Upper lobe of left lung (tissue), 6 donors: ENCODE measurements at places on chromosomes 6 and 20.
A peak's percentile ranks its signal among the peaks of the same experiment; 100 is the strongest.

GRCh38 chr6:111724505-111724904 is 118.8 kb upstream of the TRAF3IP2 start:
- no peak for DNase-seq

GRCh38 chr6:43746613-43747102 is 23.4 kb upstream of the VEGFA start:
- no peak for DNase-seq

DNA sequence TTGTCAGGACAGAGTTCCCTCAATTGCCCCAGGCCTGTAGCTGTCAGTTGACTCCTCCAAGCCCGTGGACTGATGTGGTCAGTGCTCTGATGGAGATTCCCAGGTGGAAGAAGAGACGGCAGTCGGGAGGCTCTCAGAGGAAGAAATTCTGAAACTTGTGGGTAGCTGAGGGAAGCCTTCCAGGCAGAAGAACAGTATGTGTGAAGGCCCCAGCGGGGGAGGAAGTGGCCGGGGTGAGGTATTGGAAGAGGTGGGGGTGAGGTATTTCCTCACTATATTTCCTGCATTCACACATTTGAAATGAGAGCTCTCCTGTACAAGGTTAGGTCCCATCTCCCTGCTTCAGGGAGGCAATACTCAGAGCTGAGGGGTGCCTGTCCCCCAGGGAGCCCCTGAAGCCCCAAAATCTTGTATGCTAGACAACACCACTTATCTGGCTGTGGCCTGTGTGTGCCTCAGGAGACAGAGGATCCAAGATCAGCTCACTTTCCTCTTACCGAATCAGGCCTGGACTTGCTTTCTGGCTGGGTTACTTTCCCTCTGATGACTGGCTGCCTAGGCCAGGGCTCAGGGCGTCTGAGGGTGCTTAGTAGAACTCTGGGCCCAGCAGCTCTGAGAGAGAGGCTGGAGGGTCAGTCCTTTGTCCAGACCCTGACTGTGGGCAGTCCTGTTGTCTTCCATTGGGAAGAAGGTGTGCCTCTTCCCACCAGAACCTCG is 49.3 kb upstream of the MYL9 start:
- no peak for DNase-seq

DNA sequence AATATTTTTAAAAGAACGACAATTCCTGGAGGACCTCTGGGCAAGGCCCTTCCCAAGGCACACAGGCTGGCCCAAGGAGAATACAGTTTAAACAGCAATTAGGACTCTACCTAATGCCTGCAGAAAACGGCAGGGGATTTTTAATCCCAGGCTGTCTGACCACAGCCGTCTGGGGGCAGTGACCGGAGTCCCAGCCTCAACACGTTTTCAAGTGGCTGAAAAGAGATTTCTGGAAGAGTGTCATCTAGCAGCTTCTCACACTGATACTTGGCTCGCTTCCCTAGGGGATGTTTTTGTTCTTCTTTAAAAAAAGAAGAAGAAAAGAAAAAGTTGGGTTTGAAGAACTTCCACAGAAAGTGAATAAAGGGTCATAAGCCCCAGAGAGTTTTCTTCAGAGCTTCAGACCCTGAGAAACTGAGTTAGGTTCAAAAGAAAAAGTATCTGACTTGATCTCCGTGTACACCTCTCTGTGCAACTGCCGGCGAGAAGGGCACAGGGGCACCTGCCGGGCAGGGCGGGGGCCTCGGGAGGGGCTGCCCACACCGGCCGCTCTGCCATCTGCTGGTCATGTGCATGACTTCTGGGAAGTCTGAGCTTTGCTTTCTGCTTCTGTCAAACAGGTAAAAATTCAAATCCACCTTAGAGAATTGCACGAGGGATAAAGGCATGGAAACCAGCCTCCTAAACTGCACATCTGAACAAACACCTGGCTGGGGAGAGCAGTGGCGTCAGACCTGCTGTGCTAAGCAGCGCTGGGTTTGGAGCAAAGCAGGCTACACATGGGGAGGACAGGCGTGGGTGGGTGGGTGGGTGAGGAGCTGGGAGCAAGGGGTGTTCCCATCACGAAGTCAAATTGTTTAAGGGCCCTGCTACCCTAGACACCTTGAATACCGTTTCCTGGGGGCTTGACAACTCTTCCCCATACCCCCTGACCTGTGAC is 33.0 kb downstream of the RRBP1 start:
- DNase-seq, result peak; percentile 78

- no peak for DNase-seq
Measured at GRCh38 chr6:166492092-166492741, 94.3 kb downstream of the RAMACL start.

DNA sequence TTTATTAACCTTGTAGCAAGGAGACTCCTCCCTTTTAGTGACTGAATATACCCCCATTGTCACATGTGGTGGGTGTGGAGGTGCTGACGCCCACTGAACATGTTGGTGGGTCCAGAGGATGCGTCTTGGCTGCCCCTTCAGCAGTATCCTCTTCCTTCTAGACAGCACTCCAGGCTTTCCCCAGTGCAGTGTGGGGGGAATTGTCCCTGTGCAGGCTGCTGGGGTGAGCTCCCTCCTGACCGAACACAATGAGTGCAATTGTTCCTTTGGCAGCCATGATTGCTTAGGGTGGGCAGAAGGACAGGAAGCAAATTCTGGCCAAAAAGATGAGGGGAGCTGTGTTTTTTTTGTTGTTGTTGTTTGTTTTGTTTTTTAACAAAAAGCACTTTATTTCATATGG is 209.3 kb upstream of the PDE10A start:
- DNase-seq, result no peak
